ENCODE measurements at places on chromosomes 5 and 9.

DNA sequence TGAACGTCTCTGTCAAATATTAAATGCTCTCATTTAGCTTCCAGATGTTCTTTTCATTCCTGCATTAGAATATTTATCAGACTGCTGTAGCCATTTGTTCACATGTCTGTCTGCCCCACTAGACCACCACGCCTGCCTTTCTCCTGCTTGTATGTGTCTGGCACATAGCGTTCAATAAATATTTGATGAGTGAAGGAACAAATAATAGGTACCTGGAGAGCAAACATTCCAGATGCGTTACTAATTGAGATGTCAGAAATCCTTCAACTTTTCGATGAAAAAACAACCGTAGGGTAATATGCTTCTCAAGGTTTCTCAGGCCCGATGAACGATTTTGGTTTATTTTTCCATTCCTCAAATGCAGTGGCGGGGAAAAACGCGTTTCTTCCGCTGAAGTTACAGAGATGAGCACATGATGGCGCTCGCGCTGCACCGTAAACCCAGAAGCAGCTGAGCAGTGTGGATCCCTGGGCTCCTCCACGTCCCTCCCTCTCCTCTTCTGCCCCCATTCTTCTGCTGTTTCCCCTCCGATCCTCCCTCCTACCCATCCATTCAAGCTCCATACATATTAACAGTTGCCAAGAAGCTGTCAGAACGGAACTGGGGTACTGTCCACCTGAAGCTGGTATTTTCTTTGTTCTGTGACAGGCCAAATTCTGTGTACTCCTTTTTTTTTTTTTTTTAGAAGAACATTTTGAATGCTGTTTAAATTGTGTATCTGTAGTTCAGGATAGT lies 245.4 kb downstream of the MPDZ start:
- no peaks in the 10 kb centered on the region for H3K27me3 ChIP-seq
- H3K27ac ChIP-seq, result peak overlapping the region; percentile 67
- peak; percentile 74 for DNase-seq
- no peaks in the 10 kb centered on the region for H3K4me1 ChIP-seq
- H3K36me3 ChIP-seq, result no peaks in the 10 kb centered on the region

DNA sequence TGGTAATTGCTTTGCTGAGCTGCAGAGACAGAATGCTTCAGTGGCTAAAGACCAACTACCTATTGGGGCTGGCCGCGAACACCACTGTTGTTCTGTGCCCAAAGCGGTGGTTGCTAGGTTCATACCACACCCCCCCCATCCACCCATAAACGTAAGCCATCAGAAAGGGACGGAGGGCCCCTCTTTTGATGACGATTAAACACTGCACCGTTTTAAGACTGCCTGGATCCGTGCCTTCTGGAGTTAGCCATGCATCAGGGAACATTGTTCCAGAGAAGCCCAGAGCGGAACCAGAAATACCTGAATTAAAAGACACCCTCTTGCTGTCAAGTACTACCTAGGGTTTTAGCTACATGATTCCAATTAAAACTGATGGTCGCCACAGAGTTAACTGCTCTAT lies 369.1 kb upstream of the DAP start:
- peaks cover 3% of the 10 kb centered on the region for H3K36me3 ChIP-seq
- H3K27ac ChIP-seq, result no peak overlapping the region
- H3K27me3 ChIP-seq, result no peaks in the 10 kb centered on the region
- no peak overlapping the region for H3K4me3 ChIP-seq
- DNase-seq, result peak; percentile 31

GRCh38 chr9:127093319-127094020 lies 29.0 kb downstream of the ANGPTL2 start:
- no peaks in the 10 kb centered on the region for H3K27me3 ChIP-seq
- H3K27ac ChIP-seq, result no peak overlapping the region
- no peak overlapping the region for H3K4me3 ChIP-seq
- H3K36me3 ChIP-seq, result peaks cover 58% of the 10 kb centered on the region
- H3K4me1 ChIP-seq, result peaks cover 22% of the 10 kb centered on the region

GRCh38 chr9:134284273-134284672 lies 42.0 kb upstream of the RXRA start:
- H3K36me3 ChIP-seq, result peaks cover 2% of the 10 kb centered on the region
- DNase-seq, result peak; percentile 76
- H3K27me3 ChIP-seq, result no peaks in the 10 kb centered on the region
- no peak overlapping the region for H3K4me3 ChIP-seq
- H3K27ac ChIP-seq, result no peak overlapping the region

GRCh38 chr9:93593144-93593658 lies 16.8 kb downstream of the PHF2 start:
- DNase-seq, result no peak
- peaks cover 5% of the 10 kb centered on the region for H3K36me3 ChIP-seq
- H3K27me3 ChIP-seq, result no peaks in the 10 kb centered on the region
- no peak overlapping the region for H3K27ac ChIP-seq
- H3K4me3 ChIP-seq, result no peak overlapping the region

DNA sequence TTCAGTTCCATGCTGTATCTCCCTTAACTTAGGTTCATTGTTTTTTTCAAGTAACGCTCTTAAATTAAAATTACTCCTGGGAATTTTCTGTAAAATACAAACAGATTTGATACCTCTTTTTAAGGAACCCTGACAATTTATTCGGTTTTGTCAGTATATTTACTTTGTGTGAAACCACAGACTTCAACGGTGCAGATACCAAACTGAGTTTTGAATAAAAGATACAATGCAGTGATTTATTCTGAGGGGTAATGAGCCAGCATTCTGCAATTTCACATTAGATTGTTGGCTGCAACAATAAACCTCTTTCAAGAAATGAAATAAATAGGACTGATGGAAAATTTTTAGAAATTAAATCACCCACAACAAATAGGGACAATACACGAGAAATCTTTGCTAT lies 308.6 kb upstream of the EDIL3 start:
- H3K36me3 ChIP-seq, result no peaks in the 10 kb centered on the region
- no peaks in the 10 kb centered on the region for H3K4me1 ChIP-seq
- no peak overlapping the region for H3K4me3 ChIP-seq

- H3K4me1 ChIP-seq, result no peaks in the 10 kb centered on the region
- H3K36me3 ChIP-seq, result peaks cover 13% of the 10 kb centered on the region
These were observed 40.7 kb upstream of the ZNF300 start for GRCh38 chr5:150945486-150945885.

GRCh38 chr5:135007305-135007704 lies 26.7 kb downstream of the PITX1 start:
- no peak overlapping the region for H3K4me3 ChIP-seq
- DNase-seq, result no peak
- H3K27me3 ChIP-seq, result no peaks in the 10 kb centered on the region
- H3K27ac ChIP-seq, result no peak overlapping the region
- H3K4me1 ChIP-seq, result no peaks in the 10 kb centered on the region
- H3K36me3 ChIP-seq, result no peaks in the 10 kb centered on the region

GRCh38 chr9:107577140-107577776 lies 87.7 kb upstream of the KLF4 start:
- H3K4me3 ChIP-seq, result no peak overlapping the region
- no peaks in the 10 kb centered on the region for H3K4me1 ChIP-seq
- no peaks in the 10 kb centered on the region for H3K27me3 ChIP-seq
- no peak for DNase-seq
- no peaks in the 10 kb centered on the region for H3K36me3 ChIP-seq
- H3K27ac ChIP-seq, result no peak overlapping the region

GRCh38 chr5:3844266-3844665 lies 248.6 kb downstream of the IRX1 start:
- no peak overlapping the region for H3K4me3 ChIP-seq
- no peak for DNase-seq
- no peaks in the 10 kb centered on the region for H3K27me3 ChIP-seq
- no peaks in the 10 kb centered on the region for H3K36me3 ChIP-seq

GRCh38 chr5:180060192-180060591 lies 11.4 kb downstream of the RNF130 start:
- peaks cover 3% of the 10 kb centered on the region for H3K36me3 ChIP-seq
- no peak overlapping the region for H3K27ac ChIP-seq
- no peak for DNase-seq
- no peak overlapping the region for H3K4me3 ChIP-seq
- H3K4me1 ChIP-seq, result peaks cover 11% of the 10 kb centered on the region

GRCh38 chr9:31471010-31471409 lies 913.4 kb upstream of the ACO1 start:
- DNase-seq, result no peak
- H3K36me3 ChIP-seq, result no peaks in the 10 kb centered on the region
- H3K27ac ChIP-seq, result no peak overlapping the region
- no peak overlapping the region for H3K4me3 ChIP-seq

DNA sequence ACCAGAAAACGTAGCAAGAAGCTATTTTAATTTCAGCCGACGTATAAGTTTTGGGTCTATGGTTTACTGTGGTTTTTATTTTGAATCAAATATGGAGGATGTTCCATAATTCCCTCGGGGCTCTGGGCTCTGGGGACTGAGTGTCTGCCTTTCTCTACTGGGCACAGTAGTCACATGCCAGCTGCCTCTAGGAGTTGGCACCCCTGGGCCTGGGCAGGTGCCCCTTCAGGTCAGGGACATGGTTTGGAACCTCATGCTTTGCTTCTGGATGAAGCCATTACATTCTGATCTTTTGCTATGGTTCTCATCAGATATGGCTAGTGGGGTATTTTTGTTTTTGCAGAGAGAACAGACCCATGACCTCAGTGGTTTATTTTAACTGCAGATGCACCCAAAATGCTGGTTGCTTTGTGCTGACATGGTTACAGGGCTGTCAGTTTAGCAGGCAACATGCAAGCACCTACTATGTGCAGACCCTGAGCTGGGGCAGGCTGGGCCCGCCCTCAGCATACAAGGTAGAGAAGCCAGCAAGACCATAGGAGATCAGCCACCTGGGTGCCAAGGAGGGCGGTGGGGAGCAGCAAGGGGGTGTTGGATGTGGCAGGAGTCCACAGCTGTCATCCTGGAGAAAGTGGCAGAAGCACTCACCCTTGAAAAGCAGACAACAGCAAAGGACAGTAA lies 54.5 kb upstream of the PSD2 start:
- H3K4me3 ChIP-seq, result no peak overlapping the region
- peaks cover 72% of the 10 kb centered on the region for H3K4me1 ChIP-seq
- H3K27me3 ChIP-seq, result peaks cover 3% of the 10 kb centered on the region
- H3K27ac ChIP-seq, result no peak overlapping the region

DNA sequence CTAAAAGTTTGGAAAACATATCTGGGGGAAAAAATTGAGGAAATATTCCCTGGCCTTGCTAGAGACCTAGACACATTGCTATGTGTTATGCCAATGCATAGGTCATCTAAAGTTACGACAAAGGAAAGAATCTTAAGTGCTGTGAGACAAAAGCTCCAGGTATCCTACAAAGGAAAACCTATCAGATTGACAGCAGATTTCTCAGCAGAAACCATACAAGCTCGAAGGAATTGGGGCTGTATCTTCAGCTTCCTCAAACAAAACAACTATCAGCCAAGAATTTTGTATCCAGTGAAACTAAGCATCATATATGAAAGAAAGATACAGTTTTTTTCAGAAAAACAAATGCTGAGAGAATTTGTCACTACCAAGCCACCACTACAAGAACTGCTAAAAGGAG lies 234.4 kb downstream of the CDH18 start:
- DNase-seq, result no peak
- H3K36me3 ChIP-seq, result no peaks in the 10 kb centered on the region
- no peaks in the 10 kb centered on the region for H3K27me3 ChIP-seq
- no peaks in the 10 kb centered on the region for H3K4me1 ChIP-seq

DNA sequence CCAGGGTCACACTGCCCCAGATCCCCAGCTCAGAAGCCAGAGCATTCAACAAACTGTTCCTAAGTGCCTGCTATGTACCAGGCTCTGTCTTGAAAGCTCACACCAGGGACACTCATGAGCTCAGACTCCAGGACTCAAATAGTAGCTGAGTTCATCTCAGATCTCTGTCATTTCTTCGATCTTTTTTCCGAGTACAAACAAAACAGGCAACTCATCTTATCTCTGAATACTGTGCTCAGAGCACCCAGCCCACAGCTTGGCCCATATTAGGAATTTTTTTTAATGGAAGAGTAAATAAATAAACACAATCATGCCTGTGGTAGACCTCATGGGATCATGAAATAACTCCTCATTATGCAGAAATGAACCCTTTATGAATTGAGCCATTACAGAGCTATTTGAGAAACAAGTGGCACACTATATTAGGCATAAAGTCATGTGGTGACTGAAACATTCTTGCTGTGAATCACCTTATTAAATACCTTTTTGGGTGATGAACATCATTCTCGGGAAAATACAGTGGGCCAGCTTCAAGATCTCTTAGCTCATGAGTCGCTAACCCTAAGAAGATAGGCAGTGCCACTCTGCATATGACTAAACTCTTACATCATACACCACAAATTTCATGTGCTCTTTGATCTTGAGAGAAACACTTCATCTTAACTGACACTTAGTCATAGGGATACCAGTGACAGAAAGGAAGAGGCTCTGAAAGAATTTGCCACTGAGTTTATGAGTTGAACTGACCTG lies 9.9 kb downstream of the SH3RF2 start:
- no peaks in the 10 kb centered on the region for H3K36me3 ChIP-seq
- no peak overlapping the region for H3K27ac ChIP-seq
- no peak for DNase-seq
- no peak overlapping the region for H3K4me3 ChIP-seq
- no peaks in the 10 kb centered on the region for H3K27me3 ChIP-seq

- H3K36me3 ChIP-seq, result no peaks in the 10 kb centered on the region
- H3K27me3 ChIP-seq, result no peaks in the 10 kb centered on the region
- DNase-seq, result no peak
- no peak overlapping the region for H3K27ac ChIP-seq
These were observed 299.7 kb downstream of the NFIB start for GRCh38 chr9:14014218-14014617.

DNA sequence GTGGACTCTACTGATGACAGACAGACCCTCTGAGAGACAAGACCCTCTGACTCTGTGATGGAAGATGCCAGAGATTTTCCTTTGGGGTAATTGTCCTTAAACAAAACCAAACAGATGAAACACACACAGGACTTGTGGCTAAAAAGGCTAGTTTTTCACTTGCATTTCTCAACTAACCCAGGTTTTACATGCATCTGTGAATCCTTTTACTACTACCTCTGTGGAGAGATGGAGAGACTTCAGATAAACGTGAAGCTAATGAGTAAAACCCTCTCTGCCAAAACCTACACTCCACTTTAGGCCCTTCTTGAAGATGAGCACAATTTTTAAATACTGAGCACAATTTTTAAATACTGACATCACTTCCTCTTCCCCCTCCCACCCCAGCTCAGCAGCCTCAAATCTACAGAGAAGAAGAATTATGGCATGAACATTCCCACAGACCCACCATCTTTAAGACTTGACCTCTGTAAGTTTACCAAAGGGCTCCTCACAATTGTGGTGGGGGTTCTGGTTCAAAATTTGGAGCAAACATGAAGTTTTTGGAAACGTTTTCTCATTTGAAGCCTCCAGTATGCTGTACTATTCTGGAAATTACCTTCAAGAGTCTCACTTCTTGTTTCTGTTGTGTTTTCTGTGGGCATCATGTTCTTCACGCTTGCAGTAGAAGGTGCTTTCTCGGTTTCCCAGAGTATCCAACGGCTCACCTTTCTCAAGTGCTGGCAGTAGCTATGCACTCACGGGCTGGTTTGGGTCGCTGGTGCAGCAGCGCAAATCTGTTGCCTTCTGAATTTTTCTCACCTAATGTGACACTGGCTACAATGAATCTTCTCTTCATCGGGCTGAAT lies 42.7 kb downstream of the ACER2 start:
- no peak overlapping the region for H3K27ac ChIP-seq
- peaks cover under 1% of the 10 kb centered on the region for H3K4me1 ChIP-seq
- DNase-seq, result no peak
- no peaks in the 10 kb centered on the region for H3K27me3 ChIP-seq

All from spinal cord (tissue), 10 donors.